M059J (cell line): ENCODE measurements at places on chromosomes 5 and 9. TPM values are rescaled to one million over a fixed set of nuclear protein-coding genes. Genes with fewer than 3 reads are reported as not detected.

Gene RIOK2
- 29.6 and 42.9 TPM in 2 replicates for total RNA-seq

Gene BNC2
- total RNA-seq = 5.5 and 7.0 TPM in 2 replicates

Gene SLC6A19
- not detected in 2 replicates for total RNA-seq

Gene IL13
- total RNA-seq = not detected in 2 replicates

Gene C5orf52
- total RNA-seq = not detected in 2 replicates

Gene CTNND2
- total RNA-seq = 0.17 and 1.7 TPM in 2 replicates

Gene SH3PXD2B
- total RNA-seq = 8.5 and 15.7 TPM in 2 replicates

Gene ANP32B
- total RNA-seq = 12.6 and 23.6 TPM in 2 replicates

Gene SPOCK1
- 25.5 and 29.1 TPM in 2 replicates for total RNA-seq

Gene P4HA2
- total RNA-seq = 99.6 and 133 TPM in 2 replicates

Gene MRNIP
- total RNA-seq = 11.3 and 13.2 TPM in 2 replicates

Gene IQGAP2
- 0.12 and 0.52 TPM in 2 replicates for total RNA-seq

Gene PCDHGB2
- 0.25 and 0.57 TPM in 2 replicates for total RNA-seq

Gene GPR21
- not detected in 2 replicates for total RNA-seq

Gene DEPDC1B
- 15.9 and 27.3 TPM in 2 replicates for total RNA-seq

Gene TEX48
- total RNA-seq = not detected in 2 replicates

Gene PRRC1
- 46.1 and 84.7 TPM in 2 replicates for total RNA-seq
